ENCODE measurements at places on chromosomes 2 and 18.

GRCh38 chr2:42928692-42929545, 136.5 kb upstream of the HAAO start:
- no peak for DNase-seq

GRCh38 chr2:25354116-25354515, 12.4 kb upstream of the DNMT3A start:
- DNase-seq = no peak

DNA sequence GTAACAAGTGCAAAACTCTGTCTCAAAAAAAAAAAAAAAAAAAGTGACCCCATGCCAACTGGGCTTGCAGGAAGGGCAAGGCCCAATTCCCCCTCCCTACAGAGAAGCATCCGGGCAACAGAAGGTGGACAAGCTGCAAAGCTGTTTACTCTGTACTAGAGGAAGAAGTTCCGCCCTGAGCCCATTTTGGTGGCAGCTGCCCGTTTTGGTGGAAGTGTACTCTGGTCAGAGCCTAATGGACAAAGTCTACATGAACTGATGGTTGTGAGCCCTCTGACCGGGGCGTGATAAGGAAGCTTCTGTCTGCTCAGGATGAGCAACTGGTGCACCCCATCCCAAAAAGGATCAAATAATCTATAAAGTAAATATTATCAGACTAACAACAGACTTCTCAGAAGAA, 65.0 kb downstream of the TRAPPC8 start:
- no peak for DNase-seq

DNA sequence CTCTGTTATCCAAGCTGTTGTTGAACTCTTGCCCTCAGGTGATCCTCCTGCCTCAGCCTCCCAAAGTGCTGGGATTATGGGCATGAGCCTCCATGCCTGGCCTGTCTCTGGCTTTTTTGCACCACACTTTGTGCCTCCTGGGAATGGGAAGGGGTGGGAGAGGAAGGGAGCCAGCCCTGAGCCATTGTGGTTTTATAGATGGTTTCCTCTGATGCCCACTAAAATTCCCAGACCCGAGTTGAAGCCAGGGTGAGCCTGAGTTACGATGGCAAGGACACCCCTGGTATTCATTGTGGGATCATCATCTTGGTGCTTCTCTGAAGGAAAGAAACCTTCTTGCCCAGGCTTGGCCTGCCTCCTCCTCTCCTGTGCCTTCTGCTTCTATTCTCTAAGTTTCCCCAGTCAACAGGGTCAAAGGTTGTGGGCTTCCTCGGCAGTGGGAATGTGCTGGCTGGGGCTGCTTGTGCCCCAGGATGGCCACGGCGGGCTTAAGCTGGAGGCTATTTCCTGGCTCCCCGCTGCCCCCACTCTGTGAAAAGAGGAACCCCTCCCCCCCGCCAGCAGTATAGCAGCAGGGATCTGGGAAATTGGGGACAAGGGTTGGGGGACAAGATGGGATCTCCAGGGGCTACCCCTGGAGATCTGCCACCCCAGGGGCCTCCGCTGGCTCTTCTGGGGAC, 106.2 kb downstream of the STPG4 start:
- DNase-seq = no peak

GRCh38 chr18:59395226-59396175, 36.4 kb upstream of the LMAN1 start:
- no peak for DNase-seq

- no peak for DNase-seq
Observed at GRCh38 chr18:59926131-59926530, 26.3 kb downstream of the PMAIP1 start.

GRCh38 chr2:201916565-201916964, 110.2 kb downstream of the CDK15 start:
- no peak for DNase-seq

GRCh38 chr2:219445220-219445640, 10.6 kb downstream of the SPEG start:
- no peak for DNase-seq

- DNase-seq = no peak
Observed at GRCh38 chr18:10562773-10563160, 36.9 kb downstream of the NAPG start.

Data from GM04503 (cell line).